ENCODE measurements at places on chromosomes 5 and 9.

DNA sequence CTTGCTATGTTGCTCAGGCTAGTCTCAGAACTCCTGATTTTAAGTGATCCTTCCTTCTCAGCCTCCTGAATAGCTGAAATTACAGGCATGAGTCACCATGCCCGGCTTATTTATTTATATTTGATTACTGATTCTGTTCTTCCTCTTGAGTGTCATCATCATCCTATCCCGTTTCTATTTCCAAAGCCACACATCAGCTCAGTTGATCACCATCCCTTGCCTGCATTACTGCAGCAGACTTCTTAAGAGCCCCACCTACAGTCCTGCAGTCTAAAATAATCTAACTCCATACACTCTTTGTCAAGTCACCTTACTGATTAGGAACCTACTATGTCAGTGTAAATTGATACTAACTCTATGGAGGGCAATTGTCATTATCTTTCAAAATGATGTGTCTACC lies 138.9 kb upstream of the RAI14 start:
- DNase-seq: peak; percentile 48

- no peak for DNase-seq
Observed at GRCh38 chr9:9913276-9913832, 699.4 kb downstream of the PTPRD start.

DNA sequence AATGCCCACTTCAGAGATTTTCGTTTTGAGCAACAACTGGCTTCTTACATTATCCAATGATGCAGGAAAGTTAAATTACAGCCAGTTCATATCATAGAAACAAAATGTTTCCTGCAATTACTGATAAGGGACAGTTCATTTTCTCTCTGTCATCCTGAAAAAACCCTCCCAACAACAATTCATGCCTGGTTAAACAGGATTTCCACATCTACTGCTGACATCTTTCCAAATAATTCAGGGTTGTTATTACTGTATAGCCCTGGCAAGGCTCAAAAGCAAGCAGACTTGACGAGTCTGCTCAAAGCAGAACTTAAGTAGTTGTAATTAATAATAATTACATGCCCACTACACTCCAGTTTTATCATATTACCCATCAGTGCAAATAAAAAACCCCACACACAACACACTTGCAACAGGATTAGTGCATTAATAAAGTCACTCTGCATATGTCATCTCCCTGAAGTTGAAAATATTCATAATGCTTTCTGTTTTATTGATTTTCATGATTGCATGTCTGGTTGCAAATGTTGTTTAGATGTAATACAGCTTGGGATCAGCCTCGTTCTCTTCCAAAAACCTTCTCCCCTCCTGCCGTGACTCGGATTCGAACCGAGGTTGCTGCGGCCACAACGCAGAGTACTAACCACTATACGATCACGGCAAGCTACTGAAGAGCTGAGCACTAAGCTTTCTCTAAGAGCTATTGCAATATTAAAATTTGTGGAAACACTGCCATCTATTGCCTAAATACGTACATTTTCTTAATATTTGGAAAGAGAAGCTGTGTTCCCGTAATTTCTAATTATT lies 119.6 kb upstream of the NFIB start:
- no peak for DNase-seq

- no peak for DNase-seq
Observed at GRCh38 chr9:129759319-129759718, 6.5 kb upstream of the PTGES start.

- DNase-seq: no peak
Observed at GRCh38 chr5:75509546-75509945, 1.9 kb downstream of the CERT1 start.

DNA sequence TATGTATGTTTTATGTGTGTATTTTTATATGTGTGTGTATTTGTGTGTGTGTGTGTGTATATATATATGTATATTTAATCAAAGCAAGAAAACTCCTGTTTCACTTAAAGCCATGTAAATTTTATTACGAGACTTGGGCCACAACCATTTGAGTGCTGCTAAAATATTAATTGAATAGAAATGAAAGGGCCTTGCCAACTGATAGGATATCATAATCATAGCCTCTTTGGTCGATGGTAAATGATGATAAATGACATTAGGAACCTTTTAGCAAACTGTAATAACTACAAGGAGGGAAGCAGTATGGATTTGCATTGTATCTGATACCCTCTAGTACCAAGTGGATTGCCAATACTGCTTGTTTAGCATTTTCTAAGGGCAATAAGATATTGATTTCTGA lies 7.9 kb downstream of the TLE4 start:
- DNase-seq: no peak

- DNase-seq: no peak
Observed at GRCh38 chr5:154198611-154199230, 8.2 kb downstream of the GALNT10 start.

- no peak for DNase-seq
Observed at GRCh38 chr5:39779831-39780230, 355.1 kb upstream of the DAB2 start.

DNA sequence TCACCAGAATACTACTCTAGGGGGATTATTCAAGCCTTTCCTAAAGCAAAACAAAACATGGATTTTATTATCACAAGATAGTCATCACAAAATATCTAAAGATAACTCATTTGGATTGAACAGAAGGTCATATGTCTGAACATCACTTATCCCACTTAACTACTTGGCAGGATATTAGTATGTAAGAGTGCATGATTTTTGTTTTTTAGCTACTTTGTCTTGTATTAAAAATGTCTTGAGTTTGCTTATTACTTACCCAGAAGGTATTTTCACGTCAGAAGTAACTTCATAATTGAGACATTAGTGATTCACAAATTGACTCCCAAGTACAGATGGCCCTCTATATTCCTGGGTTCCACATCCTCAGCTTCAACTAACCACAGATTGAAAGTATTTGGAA lies 113.8 kb downstream of the TLE4 start:
- peak; percentile 37 for DNase-seq

DNA sequence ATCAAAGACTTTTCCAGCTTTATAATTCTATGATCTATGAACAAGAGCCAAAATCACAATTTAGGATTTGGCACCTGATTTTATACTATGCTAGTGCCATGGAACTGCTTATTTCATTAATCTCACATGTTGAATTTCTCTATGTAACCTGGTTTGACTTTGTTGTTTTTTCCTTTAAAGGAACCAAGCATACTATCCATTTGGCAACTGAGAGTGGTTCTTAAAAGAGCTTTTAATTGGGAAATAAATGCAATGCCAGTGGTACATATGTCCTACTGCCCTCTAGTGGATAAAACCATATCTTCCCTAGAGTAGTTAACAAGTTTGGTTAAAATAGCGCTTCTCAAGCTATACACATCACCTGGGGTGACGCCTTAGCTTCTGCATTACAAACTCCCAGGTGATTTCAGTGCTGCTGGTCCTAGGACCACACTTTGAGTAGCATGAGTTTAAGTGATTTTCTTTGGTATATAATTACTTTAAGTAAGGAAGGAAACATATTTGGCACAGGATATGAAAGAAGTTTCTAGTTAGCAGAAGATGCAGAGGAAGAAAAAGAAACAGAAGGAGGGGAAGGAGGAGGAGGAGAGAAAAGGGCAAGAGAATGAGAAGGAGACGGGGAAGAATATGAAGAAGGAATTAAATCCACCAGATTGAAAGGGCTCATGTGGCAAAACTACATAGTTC lies 56.8 kb downstream of the FGF10 start:
- peak; percentile 24 for DNase-seq

DNA sequence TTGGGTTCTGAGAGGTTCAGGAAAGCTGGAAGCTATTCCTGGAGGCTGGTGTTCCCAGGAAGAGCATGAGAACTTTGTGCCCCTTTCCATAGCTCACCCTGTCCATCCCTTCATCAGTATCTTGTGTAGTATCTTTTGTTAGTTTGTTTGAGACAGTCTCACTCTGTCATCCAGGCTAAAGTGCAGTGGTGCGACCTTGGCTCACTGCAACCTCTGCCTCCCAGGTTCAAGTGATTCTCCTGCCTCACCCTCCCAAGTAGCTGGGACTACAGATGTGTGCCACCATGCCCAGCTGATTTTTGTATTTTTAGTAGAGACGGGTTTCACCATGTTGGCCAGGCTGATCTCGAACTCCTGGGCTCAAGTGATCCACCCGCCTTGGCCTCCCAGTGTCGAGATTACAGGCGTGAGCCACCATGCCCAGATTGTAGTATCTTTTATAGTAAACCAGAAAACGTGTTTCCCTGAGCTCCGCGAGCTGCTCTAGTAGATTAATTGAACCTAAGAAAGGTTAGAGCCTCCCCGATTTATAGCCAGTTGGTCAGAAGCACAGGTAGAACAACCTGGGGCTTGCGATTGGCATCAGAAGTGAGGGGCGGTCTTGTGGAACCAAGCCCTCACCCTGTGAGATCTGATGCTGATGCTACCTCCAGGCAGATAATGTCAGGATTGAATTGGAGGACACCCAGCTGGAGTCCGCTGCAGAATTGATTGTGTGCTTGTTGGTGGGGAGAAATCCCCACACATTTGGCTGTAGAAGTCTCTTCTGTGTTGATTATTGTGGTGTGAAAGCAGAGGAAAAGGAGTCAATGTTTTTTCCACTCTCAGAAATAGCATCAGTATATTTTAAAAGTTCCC lies 32.3 kb downstream of the ATP6V0E1 start:
- DNase-seq: no peak

DNA sequence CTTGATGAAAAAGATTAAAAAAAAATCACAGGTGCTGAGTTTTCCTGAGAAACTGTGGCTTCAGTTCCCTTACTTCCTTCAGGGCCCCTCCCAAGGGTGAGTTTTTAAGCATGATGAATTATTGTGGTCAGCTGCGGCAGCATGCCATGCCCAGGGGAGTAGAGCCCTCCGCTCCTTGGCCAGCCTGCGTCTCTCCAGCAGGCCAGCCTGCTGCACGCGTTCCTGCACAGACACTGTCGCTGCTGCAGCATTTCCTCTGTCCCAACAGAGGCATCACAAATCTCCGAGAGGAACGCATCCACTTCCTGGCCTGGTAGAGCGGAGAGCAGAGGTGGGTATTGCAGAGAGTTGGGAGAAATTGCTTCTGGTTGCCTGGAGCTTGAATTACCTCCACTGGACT lies 26.1 kb upstream of the GLRA1 start:
- DNase-seq: no peak

DNA sequence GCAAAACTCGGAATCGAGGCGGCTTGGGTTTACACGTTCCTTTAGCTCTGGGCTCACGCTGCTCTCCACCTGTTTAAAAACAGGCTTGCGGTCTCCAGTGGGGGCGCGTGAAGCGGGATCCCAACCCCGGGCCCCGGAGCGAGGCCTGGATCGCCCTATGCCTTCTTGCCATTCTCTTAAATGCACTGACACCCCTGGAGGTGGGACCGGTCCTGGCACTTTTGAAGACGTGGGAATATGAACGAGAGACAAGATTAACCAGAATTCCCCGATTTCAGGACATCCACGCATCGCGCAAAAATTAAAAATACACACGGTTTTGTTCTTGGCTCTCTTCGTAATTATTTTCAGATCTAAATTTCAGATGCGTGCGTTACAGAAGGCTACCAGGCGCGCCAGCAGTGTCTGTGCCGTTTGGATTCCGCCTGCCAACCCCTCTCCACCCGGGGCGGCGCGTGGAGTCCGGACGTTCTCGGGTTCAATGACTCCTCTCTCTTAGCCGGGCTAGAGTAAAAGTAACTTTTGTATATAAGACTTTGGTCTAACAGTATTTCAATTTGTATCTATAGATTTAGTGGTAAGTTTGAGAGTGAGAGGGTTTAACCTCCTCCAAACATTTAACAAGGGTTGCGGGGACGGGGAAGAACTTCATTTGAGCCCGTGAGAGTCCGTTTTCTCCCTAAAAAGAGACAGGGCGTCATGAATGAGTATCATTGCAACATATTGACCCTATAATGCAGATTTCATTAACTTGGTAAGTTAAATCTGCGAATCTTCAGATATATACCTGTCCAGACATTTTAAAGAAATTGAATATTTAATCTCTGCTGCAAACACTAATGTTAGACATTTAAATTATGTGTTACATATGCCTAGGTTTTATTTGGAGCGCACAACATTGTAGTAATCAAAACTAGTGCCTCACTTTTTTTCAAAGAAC lies 3.8 kb downstream of the FOXD1 start:
- DNase-seq: no peak

GRCh38 chr5:56039985-56040384 lies 45.2 kb upstream of the IL6ST start:
- DNase-seq: no peak
